Activated CD4-positive, alpha-beta T cell treated with anti-CD3 and anti-CD28 coated beads for 1 hour (primary cell): ENCODE measurements at places on chromosomes 11 and 22.

- no peak for DNase-seq
Observed at GRCh38 chr11:125290263-125290662, 125.7 kb downstream of the PKNOX2 start.

DNA sequence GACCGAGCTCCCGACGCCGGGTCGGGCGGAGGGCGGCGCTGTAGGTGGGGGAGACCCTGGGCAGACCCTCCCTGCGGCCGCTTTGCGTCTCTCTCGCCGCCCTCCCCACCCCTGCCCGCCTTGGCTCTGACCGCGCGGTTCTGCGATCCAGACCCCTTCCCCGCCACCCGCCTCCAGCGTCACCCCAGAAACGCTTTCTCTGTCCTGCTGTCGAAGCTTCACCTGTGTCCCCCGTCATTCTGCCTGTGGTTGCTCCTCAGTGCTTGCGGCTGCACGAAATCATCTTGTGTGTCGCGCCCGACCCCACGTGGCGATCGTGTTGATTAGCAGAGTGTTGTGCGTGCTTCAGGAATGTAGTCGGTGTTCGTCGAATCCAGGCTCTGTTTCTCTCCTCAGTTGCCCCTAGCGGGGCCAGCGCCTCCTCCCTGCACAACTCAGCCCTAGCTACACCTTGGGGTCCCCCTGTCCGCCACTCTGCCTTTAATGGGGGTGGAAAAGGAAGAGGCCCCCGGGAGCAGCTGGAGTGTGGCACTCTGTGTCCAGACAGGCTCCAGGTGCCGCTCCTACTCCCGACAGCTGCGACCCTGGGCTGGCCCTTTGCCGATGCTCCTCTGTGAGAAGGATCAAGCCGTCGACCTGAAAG lies 851 bp downstream of the PTDSS2 start:
- peak; percentile 77 for DNase-seq

DNA sequence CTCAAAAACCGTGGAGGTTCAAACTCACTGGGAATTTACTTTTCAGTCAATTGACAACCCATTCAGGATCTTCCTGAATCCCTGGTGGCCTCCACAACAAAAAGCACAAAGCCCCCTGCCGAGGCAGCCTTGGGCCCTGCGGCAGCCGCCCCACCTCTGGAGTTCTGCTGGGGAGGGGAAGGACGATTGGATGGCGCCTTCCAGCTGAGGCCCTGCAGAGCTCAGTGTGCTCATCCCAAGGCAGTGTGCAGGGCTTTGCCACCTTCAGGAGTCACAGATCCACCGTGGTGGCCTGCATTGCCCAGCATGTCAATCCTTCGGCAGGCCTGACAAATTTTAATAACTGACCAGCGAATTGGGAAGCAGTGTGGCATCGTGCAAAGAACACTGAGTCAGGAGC lies 7.4 kb downstream of the ZFTA start:
- DNase-seq, result no peak

DNA sequence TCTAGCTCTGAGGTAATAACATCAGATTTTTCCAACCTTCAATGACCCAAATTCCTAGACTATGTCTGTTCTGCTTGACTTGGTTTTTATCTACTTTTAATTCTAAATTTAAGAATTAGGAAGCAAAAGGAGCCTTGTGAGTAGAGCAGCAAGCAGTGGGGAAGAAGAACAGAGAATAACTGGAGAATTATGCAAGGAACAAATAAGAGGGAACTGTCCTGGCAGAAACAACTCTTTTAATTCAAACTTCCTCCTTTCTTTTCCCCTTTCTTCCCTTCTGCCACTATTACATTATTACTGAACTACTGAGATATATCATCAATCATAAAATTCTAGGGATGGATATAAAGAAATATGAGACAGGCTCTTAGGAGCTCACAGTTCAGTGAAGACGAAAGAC lies 276.1 kb downstream of the SBF2 start:
- DNase-seq, result no peak

DNA sequence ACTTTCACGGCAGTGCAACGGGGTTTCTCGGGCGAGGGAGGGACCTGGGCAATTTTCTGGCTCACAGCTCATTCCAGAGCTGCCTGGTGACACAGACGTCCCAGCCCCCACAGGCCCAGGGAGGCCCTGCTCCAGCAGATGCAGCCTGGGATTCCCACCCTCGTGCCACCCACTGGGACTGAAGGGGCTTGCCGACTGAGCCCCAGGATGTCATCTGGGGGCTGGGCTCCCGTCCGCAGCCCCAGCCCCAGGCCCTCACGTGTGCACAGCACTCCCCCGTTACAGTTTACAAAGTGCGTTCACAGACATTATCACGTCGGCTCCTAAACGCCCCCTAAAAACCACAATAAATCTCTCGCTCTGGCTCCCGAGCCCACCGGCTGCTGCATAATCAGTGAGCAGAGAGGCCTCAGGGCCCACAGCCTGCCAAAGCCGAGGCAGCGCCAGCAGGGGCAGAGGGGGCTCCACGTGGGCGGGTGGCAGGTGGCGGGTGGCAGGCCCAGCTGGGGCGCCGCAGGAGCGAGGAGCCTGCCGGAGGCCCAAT lies 76.9 kb upstream of the TCF20 start:
- no peak for DNase-seq

DNA sequence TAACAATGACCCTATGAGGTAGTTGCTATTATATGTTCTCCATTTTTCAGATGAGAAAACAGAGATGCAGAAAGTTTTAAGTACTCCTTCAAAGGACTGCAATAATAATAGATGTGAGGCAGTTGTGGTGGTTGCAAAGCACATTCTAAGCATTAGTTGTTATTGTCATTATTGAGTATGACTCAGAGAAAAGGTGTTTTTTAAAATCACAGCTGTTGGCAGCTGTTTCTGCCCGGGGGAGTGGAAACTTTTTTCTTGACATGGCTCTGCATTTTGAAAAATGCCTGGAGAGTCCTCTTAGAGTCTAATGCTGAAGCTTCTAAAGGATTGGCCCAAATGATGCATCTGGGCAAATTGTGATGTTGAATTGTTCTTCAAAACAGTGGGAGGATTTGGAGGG lies 244.5 kb upstream of the MPPED2 start:
- DNase-seq, result no peak

DNA sequence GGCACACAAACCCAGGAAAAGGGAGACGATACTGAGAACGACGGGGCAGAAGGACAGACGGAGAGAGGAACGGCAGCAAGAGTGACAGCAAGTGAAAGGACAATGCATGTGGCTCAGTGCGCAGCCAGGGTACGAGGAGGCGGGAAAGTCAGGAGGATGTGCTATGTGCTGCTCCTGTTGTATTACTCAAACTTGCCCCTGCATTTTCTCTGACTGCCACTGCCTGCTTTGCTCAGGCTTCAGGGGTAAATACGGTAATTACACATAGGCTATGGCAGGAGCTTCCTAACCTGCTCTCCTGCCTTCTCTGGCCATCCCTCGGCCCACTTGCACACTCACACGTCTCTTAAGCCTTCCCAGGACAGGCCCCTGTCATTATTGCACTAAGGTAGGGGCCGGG lies 94.8 kb downstream of the FEZ1 start:
- no peak for DNase-seq

DNA sequence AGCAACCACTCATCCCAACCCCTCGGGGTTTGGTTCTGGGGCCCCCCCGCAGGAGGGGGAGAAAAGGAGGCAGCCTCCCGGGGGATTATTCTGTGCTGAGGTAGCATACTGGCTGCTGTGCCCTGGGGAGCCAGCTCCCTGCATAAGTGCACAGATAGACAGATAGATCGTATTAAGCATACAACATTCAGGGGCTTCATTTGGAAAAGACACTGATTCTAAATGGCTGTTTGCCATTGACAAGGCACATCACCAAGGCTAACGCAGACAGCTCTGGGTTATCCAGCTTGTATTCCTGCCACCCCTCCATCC lies 547.9 kb downstream of the BUD13 start:
- no peak for DNase-seq

- DNase-seq, result no peak
Observed at GRCh38 chr11:19774817-19775580, 62.4 kb downstream of the NAV2 start.

DNA sequence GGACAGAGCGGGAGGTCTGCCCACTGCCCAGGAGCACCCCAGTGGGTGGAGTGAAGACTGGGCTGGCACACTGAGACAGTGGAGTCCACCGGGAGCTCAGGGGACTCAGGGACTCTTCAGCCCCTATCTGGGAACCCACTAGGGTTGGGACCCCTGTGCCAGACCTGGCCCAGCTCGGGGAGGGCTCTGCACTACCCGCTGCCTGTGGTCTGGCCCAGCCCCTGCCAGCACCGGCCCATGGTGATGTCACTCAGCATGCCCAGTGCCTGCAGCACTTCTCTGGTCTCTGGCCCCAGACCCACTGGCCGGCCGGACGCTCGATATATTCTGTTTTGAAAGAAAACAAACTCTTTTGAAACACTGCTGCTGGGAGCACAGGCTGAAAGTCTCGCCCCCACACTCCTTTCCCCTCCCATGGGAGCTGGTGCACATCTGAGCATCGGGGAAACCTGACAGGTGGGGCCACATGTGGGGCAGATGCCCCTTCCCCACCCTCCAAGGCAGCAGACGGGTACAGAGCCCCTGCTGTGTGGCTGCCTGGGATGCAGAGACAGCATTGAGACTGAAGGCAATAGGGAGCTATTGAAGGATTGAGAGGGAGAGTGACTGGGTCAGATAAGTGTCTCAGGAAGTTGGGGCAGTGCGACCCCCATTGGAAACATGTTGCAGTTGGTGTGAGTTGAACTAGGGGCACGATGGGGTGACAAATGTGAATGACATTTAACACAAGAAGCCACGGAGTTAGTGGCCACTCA lies 62.9 kb downstream of the MYEOV start:
- no peak for DNase-seq

DNA sequence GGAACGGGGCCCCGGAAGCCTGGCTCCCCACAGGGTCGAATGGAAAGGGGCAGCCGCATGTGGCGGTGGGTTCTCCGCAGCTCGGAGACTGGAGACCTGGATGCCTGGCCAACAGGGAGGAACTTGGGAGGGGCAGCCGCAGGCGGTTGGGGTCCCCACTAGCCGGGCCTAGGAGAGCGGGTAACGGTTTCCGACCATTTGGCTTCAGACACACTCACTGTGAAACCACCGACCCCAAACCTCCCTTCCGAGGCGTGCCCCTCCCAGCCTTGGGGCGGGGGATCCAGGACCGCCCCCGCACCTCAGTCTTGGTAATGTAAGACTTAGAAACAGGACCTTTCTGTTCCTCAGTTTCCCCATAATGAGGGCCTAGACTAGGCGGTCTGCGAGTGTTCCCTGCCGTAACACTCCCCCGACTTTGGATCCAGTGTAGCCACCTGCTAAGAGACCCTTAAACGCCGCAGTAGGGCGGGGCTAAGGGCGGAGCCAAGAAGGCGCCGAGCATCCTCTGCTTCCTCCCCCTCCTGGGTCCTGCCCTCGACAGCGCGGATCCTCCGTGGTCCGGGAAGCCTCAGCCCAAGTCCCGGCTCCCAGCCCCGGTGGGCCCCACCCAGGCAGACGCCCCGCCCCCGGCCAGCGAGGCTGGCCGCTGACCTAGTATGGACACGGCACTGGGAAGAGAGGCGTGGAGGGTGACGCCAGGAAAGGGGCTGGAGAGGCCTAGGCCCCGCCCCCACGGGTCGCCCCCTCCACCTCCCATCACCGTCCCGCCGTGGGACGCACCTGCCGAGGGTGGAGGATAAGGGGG lies 1.8 kb upstream of the RASGRP2 start:
- DNase-seq, result peak; percentile 66

DNA sequence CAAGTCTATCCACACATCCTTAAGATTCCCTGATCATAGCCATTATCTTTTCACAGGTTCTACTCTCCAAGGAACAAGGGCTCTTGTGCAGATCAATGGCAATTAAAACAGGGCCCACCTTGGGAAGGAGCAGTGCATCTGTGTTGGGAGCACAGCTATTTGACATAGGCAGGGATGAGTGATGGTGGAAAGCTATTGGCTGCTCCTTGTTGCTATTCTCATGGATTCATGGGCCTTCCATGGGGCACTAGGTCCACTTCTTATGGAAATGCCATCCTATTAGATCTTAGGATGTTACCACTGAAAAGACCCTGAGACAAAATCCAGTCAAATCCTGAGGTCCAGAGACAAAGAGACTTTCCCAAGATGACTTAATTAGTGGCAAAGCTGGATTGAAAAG lies 148.6 kb upstream of the MTNR1B start:
- no peak for DNase-seq

- no peak for DNase-seq
Observed at GRCh38 chr11:78583889-78584288, 9.2 kb upstream of the NARS2 start.

- DNase-seq, result no peak
Observed at GRCh38 chr11:130761560-130762220, 154.6 kb downstream of the SNX19 start.

GRCh38 chr11:67700548-67701262 lies 26.3 kb upstream of the ALDH3B2 start:
- DNase-seq, result no peak

GRCh38 chr11:134949121-134950090 lies 537.4 kb upstream of the B3GAT1 start:
- DNase-seq, result no peak

- DNase-seq, result no peak
Observed at GRCh38 chr11:118485273-118485672, 42.0 kb upstream of the TTC36 start.

DNA sequence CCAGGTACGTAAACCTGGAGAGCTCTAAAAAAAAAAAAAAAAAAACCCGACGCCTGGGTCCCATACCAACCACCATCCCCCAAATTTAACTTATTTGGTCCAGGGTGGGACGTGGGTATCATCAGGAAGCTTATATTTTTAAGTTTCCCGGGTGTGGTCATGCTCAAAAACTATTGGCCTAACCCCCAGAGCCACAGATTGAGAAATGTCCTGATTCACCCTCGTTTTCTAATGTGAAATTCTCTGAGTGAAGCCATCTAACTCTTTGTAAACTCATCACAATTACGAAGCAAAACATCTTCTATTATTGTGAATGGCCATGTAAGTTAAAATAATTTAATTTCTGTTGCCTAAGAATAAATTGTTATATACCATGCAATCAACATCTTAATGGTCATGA lies 29.6 kb downstream of the PAK1 start:
- DNase-seq, result no peak

DNA sequence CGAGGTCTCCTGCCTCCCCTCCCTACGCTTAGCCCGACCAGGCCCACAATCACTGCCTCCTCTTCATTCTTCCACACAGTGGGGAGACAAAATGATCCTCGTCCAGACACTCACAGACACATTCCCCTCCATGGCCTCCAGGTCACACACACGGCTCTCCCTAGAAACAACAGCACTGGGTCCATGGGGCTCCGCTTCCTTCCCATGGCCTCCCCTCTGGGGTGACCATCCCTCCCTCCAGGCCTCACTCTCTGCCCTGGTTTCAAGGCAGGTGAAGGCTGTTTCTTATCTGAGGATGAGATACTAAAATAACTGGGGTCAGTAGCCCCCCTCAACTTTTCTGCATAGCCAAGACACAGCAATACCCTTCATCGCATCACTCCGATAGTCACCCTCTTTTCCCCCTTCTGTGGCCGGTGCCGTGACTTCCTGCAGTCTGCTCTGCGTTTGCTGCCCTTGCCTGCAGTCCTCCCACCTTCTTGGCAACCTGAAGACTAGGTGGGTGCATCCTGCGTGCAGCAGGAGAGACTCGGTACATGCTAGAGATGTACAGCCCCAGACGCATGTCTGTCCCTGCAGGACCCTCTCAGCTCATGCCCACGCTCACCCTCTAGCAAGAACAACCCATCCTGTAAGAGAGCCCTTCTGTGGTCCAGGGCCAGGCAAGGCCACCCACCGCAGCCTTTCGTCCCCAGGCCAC lies 55.8 kb downstream of the CD6 start:
- peak; percentile 12 for DNase-seq
